Cortex of kidney (tissue), 1 donor: ENCODE measurements at places on chromosomes 3 and 15.

- DNase-seq = no peak
Observed at GRCh38 chr3:10706156-10706739, 109.8 kb upstream of the SLC6A11 start.

DNA sequence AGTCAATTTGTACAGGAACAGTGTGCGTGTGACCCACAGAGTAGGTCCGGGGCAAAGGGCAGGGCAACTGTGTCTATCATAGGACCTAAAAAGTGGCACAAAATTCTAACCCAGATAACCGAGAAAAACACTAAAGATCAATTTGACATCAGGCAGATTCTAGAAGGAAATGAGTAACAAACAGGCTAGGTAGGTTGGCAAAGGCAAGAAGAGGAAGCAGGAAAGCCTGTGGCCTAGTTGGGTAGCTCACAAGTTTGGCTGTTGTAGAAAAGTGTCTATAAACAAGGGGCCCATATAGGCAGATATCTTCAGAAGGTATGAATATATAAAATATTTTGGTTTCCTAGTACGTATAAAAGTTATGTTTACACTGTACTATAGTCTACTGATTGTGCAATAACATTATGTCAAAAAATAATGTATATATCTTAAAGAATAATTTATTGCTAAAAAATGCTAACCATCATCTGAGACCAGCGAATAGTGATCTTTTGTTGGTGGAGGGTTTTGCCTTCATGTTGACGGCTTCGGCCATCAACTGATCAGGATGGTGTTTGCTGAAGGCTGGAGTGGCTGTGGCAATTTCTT, 13.3 kb upstream of the OR5K1 start:
- DNase-seq = no peak

DNA sequence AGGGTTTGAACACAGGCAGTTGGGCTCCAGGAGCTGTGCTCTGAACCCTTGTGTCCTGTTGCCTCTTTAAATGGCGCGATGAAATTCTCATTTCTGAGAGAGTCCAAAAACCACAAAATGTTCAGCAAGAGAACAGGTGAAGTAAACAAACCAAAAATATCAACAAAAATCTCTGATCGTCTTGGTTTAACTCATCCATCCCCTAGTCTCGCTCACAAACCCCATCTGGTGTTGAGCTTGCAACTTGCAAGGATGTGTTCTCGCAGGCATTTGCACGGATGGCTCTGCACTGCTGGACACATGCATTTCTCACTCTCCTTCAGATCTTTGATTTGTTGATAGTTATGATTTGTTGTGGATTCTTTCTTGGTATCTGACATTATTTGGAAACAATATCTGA, 31.1 kb downstream of the FAH start:
- DNase-seq = no peak

- no peak for DNase-seq
Observed at GRCh38 chr3:188534633-188535032, 380.7 kb downstream of the LPP start.

DNA sequence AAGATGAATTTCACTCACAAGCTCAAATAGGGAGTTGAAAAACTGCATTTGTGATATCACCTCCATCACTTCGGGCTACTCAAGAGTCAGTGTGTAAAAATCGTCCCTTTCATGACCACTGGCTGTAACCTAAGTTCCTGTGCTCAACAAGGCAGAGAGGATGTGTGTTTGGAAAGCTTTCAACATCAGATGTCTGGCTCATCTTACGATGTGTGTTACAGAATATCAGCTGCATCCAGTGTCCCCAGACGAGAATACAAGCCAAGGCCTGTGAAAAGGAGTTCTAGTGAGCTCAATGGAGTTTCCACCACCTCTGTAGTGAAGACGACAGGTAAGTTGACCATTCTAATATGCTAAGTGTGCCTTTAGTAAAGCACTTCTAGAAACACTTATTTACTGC, 65.5 kb upstream of the ADAMTSL3 start:
- DNase-seq = no peak

DNA sequence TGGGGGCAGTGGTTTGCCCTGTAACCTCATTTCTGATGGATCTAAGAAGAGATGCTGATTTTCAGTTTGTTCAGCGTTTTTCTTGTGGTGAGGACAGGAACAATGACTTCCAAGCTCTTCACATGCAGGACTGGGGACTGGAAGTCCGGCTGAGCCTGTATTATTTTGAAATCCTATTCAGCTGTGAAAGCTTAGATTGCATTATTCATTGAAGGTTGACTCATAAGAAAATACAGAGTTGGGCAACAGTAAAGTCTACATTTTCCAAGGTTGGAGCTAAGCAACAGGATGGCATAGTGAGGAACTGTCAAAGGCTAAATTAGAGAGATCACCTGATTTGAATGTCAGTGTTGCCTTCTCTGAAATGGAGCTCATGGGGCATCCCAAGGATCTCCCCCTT, 230.9 kb upstream of the FEZF2 start:
- no peak for DNase-seq

- DNase-seq = no peak
Observed at GRCh38 chr3:39724233-39724846, 85.1 kb upstream of the MYRIP start.

DNA sequence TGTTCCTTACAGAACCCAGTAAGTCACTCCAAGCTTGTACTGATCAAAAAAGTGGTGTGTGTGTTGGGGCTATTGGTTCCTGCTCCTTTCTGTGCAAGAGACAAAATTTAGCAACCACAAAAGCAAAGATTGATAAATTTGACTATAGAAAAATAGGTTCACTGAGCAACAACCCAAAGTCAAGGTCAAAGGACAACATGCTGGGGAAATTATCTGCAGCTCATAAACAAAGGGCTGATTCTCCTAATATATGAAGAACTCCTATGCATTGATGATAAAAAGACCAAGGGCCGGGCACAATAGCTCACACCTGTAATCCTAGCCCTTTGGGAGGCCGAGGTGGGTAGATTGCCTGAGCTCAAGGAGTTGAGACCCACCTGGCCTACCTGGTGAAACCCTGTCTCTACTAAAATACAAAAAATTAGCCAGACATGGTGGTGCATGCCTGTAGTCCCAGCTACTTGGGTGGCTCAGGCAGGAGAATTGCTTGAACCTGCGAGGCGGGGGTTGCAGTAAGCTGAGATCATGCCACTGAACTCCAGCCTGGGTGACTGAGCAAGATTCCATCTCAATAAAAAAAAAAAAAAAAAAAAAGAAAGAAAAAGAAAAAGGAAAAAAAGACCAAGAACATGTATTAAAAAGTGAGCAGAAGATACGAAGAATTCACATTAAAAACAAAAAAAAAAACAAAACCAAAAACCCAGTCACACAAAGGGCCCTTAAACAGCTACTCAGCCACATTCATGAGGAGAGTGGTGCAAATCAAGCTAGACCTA, 29.8 kb downstream of the PPCDC start:
- DNase-seq = no peak

DNA sequence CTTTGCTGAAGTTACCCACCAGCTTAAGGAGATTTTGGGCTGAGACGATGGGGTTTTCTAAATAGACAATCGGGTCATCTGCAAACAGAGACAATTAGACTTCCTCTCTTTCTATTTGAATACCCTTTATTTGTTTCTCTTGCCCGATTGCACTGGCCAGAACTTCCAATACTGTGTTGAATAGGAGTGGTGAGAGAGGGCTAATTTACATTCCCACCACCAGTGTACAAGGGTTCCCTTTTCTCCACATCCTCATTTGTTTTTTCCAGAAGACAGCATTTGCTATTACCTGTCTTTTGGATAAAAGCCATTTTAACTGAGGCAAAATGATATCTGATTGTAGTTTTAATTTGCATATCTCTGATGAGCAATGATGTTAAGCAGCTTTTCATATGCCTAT, 329.9 kb upstream of the TPRG1 start:
- DNase-seq = no peak

GRCh38 chr3:151299006-151299405, 17.6 kb downstream of the GPR87 start:
- DNase-seq = no peak

GRCh38 chr3:10281951-10282350, 10.8 kb downstream of the GHRL start:
- DNase-seq = no peak

DNA sequence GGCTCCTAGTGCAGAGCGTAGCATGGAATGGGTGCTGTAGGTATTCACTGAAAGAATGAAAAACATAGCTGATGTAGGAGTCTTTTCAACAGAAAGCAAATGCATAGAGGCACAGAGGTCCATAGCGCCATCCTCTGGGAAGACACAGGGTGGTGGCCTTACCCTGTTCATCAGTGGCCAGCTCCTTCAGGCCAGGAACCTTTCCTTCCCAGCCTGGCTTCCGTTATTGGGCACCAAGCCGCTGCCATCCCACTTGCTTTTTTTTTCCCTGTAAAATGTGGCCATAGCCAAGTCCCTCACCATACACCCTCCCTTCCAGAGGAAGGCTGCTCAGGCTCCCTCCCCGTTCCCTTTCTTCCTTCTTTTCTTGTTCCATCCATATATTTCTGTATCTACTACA, 118.1 kb downstream of the ZNF621 start:
- DNase-seq = no peak

DNA sequence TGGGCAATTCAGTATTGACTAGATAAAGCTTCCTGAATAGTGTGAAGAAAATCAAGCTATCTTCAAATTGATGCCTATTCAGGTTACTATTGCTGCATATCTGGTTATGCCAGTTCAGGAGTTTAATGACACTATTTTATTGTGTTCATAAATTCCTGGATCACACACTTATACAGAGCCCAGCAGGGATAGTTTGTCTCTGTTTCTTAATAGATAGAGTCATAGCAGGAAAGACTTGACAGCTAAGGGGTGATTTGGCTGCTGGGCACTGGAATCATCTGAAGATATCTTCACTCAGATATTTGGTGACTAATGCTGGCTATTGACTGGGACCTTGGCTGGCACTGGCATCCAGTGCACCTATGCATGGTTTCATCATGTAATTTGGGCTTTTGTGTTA, 187.8 kb downstream of the PYDC2 start:
- DNase-seq = no peak

DNA sequence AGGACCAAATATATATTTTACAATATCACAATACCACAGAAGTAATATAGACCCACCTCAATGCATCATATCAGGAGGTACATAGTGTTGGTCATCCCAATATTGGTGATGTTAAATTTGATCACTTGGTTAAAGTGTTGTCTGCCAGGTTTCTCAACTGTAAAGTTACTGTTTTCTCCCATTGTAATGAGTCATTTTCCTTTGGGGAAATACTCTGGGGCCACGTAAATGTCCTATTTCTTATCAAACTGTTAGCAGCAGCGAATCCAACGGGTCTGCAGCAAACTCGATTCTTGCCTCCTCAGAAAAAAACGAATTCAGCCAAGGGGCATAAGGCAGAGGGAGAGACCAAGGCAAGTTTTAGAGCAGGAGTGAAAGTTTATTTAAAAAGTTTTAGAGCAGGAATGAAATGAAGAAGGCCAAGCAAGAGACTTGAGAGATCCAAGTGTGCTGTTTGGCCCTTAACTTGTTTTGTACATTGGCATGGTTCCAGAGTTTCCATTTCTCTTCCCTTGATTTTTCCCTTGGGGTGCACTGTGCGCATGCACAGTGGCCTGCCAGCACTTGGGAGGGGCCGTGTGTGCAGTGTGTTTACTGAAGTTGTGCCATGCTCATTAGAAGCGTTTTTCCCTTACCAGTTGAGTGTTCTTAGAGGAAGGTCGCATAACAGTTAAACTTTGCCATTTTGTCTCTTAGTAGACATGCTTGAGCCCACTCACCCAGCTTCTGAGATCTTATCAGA, 512.5 kb downstream of the AGBL1 start:
- no peak for DNase-seq

DNA sequence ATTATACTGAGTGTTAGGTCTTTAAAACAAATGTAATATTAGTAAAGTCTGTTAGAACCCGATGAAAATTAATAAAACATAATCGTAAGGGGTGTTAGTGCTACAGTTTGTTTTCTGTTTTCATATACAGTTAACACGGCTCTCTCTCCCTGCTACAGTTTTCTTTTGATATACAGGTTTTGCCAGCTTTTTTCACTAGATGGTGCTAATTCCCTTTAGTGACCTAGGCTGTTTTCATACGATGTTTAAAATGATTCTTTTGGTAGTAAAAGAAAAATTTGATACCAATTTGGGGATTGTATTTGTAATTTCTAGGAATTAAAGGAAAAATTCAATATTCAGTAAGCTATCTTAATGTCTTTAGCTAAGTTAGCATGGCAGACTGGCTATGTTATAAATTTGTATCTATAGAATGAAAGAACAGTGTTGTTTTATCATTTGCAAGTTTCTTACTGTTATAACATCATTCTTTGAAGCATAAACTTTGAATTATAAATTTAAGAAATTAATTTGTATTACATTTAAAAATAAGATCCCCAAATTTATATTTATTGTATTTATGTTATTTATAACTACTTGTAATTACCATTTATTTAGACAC, 11.5 kb downstream of the APH1B start:
- DNase-seq = no peak

DNA sequence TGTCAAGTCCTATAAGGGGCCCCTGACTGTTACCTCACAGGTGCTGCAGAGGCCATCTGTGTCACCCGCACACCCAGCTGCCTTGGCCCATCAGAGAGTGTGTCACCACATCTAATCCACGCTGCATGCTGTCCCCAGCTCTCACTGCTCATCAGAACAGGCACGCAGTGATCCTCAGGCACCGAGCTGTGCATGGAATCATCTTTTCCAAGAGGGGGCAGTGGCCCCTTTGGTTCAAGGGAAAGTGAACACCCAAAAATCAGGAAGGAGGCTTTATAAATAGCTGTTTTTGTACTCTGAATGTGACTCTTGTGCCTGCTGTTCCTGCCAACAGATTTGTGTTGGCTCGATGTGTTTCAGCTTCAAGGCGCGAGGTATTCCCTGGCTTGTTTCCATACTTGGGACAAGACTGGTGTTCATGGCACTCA, 110.3 kb upstream of the ETV5 start:
- no peak for DNase-seq

GRCh38 chr3:58111513-58112184, 99.1 kb downstream of the DNASE1L3 start:
- DNase-seq = no peak

GRCh38 chr15:65029736-65030208, 333 bp upstream of the MTFMT start:
- no peak for DNase-seq

- DNase-seq = no peak
Observed at GRCh38 chr15:55937040-55937439, 56.4 kb downstream of the NEDD4 start.

DNA sequence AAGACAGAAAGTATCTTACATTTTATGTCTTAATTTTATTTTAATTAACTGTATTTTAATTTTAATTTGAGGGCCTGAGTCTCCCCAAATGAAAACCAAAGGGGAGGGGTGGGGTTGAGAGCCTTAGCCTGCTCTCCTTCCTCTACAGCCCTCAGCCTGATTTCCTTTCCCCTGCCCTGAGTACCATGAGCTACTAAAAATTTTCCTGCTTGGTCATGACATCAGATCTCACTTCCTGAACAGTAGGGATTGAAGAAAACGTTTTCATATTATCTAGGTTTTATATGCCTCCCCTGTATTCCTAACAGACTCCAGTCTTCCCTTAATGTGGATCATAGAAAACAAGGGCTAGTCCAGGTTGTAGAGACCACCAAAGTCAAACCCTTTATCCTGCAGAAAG, 133.9 kb downstream of the MYLK start:
- DNase-seq = no peak

- DNase-seq = no peak
Observed at GRCh38 chr3:126245811-126246727, 65.7 kb upstream of the ALDH1L1 start.

- DNase-seq = no peak
Observed at GRCh38 chr3:118102737-118103136, 931.9 kb downstream of the IGSF11 start.

GRCh38 chr3:128553560-128553959, 60.6 kb upstream of the GATA2 start:
- DNase-seq = no peak
